ENCODE measurements at places on chromosomes 3 and 15.
A peak's percentile ranks its signal among the peaks of the same experiment; 100 is the strongest.

- DNase-seq, result no peak
These were observed 33.6 kb downstream of the PARP14 start for GRCh38 chr3:122714273-122714672.

GRCh38 chr15:93866476-93866875 is 364.9 kb upstream of the MCTP2 start:
- DNase-seq, result no peak

GRCh38 chr3:47405820-47406761 is 25.3 kb downstream of the PTPN23 start:
- DNase-seq, result no peak

GRCh38 chr3:16513141-16514020 is at the start of gene RFTN1:
TSS of gene RFTN1 (minus strand) at chr3:16513699. CDS start at chr3:16493869, 19,830 bp downstream.
- DNase-seq, result peak; percentile 75

DNA sequence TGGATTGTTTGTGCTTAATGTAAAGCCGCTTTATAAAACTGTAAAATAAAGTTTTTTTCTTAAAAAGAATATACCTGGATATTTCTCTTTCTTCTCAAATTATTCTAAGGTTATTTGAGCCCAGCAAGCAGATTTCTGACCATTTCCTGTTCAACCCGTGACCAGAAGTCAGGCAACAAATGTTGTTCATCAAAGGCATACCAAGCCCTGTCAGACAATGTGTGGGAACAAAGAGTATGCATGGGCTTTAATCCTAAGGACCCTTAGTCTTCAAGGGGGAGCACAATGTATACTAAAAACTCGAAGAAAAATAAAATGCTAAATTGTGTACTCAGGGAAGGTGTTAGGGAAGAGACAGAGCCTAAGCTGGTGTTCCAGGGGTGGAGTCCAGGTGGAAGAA is 26.6 kb upstream of the PAQR5 start:
- no peak for DNase-seq

DNA sequence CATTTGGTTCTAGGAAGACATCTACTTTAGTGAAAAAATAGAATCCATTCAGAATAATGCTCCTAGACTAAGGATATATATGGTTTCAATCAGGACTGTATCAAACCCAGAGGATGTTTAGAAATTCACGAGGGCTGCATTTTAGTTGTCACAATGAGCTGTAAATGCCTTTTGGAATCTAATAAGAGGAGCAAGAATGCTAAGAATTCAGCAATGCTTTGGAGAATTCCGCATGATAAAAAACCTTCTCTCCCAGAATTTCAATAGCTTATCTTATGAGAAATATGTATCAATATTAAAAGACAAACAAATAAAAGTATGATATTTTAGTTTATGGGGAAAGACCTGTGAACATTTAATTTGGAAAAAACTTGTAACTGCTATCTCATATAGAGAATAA is 885.1 kb downstream of the ZPLD1 start:
- no peak for DNase-seq

DNA sequence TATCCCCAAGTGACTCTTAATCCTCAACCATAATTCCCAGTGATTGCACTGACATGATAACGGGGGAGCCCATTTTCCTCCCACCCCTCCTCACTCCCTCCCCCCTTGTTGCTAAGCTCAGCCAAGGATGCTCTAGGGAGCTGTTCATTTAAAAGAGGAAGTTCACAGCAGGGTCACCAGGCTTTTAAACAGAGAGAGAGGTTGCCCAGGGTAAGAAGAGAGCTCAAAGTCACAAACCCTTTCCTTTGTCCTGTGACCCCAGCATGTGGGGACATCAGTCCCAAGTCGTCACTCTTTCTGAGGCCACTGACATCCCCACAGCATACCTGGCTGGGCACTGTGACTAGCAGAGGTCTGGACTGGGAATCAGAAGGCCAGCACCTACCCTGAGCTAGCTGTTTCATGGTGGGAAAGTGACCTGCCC is 144.1 kb downstream of the RORA start:
- no peak for DNase-seq

DNA sequence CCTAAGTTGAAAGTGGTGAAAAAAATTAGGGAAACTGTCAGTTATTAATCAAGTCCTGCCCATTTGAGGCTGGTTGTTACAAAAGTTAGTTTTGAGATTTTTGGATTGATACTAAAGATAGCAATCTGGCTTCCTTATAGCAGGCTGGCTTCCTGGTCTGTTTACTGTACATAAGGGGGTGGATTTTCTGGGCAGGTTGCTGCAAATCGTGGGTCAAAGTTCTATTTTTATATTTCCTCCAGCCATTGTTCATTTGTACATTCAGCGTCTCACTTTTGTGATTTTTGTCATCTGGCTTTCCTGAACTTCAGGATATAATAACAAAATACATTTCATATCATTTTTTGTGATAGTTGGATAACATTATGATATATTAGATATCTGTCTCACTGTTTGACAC is 49.5 kb downstream of the CLDN1 start:
- DNase-seq, result no peak

GRCh38 chr3:160950542-160950941 is 154.6 kb downstream of the B3GALNT1 start:
- DNase-seq, result no peak

DNA sequence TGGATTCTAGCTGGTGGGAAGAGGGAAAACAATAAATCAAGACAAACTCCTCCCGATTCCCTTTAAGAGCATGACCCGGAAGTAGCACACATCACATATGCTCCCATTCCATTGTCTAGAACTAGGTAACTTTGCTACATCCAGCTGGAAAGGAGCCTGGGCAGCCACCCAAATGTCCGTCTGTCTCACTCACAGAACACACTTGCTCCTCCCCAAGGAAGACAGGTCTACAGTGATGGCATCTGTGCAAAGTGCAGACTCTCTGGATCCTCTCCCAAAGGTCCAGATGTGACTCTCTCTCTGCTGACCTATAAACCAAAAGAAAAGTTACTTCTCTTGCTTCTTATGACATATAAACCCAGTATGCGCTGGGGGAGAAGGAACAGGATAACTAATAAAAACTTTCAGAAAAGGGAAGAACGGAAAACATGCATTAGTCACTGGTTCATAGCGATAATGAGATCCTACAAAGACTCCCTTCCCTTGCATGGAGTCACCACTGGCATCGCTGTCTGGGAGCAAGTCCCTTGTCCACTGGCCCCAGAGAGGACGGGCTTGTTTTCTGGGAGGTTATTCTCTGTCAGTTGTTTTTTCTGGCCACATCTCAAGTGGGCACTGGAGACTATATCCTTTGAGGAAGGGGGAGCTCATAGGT is 29.8 kb upstream of the EPHB3 start:
- DNase-seq, result peak; percentile 36

DNA sequence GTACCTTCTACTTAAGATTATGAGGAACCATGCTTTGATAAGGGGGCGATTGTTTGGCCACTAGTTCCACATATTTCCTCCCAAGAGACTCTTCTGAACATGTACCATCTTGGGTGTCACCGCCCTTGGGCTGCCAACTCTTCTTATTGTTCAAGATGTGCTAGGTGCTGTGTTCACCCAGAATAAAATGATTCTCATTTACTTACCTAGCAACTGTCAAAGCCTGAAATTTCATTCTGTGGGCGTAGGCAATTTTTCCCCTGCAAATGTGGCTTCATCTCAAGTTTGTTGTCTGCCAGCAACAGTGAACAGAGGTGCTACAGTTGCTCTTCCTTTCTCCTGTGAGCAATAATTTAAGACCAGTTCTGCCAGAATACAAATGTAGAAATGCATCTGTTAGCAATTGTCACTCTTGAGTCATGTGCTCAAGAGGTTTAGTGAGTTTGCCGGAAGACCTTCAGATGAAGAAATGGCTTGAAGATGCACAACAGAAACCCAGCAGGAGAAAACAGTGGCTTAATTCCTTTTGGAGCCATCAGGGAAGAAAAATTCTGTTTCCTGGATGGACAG is 41.3 kb upstream of the RARB start:
- no peak for DNase-seq

DNA sequence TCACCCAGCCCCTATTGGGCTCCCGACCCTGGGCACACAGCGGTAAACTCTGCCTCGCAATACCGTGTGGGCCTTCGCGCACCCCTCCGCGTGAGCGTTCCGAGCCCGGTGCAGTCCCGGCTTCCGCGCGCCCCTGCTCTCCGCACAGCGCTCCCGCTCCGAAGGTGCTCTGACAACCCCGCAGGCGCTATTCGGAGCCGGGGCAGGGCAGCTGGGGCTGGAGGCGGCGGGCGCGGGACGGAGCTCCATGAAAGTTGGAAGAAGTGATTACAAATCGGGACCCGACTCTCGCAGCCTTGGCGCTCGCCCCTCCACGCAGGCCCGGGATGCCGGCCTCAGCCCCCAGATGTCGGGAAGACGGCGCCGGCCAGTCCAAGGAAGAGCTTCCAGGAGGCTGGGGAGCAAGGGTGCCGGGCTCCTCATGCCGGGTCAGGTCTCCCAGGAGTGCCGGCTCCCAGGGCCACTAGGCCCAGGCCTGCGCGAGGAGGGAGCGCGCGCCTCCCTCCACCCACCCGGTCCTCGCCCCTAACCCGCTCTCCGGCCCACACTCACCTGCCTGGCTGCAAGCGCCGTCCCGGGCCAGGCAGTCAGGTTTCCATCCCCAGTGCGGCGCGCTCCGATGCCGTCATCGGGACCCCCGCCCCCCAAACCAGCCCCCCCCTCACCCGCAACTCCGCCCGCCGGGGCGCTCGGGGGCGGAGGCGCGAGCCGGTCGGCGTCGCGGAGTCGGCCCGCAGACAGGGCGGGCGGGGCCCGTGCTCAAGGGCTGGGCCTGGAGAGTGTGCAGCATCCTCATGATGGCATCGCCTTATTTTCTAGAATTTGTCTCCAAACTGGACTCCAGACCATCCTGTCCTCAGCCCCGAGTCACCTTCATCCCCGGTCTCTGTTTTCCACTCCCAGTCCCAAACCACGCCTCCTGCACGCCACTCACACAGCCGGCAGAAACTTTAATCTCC is at the start of gene KIF7:
TSS of gene KIF7 (minus strand) at position 621 of the 959 bp plus-strand sequence. CDS start 2,537 bp downstream, outside the sequence.
- peak; percentile 47 for DNase-seq

GRCh38 chr3:196603683-196604082 is 35.2 kb downstream of the FBXO45 start:
- no peak for DNase-seq

DNA sequence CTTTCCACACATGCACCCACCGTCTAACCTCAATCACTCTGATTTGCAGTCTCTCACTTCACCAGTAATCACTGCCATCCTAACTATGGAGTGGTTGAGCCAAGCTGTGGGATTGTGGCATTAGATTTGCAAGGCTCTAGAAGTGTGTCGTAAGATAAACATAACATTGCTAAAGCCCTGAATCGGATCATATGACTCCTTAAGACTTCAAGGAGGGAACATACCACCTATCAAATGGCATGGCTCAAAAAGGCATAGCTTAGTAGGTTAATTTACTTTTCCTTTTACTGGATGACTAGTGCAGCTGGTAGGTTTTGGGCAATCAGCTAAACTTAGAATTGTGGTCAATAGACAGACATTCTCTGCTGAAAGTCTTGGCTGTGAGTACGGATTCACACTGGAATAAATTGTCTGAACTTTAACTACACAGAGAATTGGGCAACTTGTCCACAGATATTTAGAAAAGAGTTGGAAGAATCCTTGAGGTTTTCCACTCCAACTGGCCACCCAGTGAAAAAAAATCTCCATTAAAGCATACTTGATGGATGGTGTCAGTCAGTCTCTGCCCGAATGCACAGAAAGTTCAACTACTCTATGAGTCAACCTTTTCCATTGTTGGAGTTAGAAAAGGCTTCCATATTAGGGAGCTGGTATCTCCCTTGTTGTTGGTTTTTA is 476.7 kb upstream of the CBLB start:
- DNase-seq, result peak; percentile 87

DNA sequence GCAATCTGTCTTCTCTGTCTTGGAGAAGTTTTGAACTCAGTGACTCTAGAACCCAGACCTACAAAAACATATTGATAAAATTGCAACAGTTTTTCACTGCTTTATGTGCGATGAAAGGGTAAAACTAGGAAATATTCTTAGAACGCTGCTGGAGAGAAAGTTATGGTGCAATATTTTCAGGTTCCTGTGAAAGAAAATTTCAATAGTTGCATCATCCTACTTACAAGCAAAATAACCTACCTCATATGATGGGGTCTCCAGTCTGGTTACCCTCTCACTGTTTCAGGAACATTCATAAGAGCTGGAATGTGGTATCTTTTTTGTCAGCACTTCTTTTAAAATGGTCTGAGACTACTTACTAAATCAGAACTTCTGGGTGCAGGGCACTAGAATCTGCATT is 27.1 kb downstream of the GATM start:
- no peak for DNase-seq

- DNase-seq, result no peak
These were observed 14.1 kb downstream of the SOX2 start for GRCh38 chr3:181725830-181726229.

GRCh38 chr15:93942269-93942694 is 289.1 kb upstream of the MCTP2 start:
- no peak for DNase-seq

GRCh38 chr3:123285479-123285878 is 83.7 kb downstream of the SEC22A start:
- DNase-seq, result no peak

DNA sequence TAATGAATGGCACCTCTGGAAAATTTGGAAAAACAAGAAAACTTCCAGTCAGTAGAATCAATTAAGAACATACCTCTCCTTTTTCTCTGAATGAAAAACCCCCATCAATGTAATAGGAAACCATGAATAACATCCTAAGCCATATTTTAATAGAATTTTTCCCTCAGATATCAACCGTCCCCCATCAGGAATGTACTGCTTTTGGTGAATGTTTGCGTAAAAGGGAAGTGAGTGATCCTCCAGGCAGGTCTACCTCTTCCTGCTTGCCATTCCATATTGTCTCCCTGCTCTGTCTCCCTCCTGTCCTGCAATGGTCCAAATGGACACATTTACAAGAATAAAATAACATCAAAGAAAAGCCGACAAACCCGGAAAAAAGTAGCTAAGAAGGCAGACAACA is 30.8 kb downstream of the LAMP3 start:
- no peak for DNase-seq

DNA sequence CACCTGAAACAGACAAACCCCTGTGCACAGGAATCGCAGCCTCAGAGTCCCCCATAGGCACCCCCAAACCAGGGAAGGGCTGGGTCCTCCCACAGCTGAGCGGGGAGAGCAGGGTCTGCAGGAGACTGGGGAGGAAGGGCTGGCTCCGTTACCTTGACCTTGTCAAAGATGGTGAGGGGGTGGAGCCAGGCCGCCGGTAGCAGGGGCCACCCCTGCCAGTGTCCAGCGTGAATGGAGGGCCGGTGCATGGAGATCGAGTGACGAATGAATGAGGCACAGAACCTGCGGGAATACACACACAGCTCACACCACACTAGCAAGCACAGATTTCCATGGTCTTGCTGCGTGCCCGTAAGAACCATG is 102.2 kb downstream of the TMEM266 start:
- DNase-seq, result no peak

Measured in Daoy (cell line).